ENCODE measurements at places on chromosomes 7 and 10.

DNA sequence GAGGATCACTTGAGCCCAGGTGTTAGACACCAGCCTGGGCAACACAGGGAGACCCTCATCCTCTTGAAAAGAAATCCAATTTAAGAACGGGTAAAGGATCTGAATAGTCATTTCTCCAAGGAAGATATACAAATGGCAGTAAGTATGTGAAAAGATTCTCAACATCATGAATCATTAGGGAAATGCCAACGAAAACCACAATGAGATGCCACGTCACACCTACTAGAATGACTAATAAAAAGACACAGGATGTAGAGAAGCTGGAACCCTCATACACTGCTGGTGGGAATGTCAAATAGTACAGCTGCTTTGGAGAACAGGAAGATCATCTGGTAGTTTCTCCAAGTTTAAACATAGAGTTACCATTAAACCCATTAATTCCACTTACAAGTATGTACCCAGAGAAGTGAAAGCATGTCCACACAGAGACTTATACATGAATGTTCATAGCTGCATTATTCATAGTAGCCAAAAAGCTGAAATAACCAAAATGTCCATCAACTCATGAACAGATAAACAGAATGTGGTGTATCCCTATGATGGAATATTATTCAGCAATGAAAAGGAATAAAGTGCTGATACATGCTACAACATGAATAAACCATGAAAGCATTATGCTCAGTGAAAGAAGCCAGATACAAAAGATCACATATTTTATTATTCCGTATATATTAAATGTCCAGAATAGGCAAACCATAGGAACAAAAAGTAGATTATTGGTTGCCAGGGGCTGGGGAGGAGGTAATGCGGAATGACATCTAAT, 13.1 kb upstream of the ZMIZ2 start:
- no peak for DNase-seq

GRCh38 chr10:16583382-16583781, 61.7 kb upstream of the C1QL3 start:
- DNase-seq: no peak

- no peak for DNase-seq
Measured at GRCh38 chr10:85036661-85037060, 708.3 kb downstream of the CCSER2 start.

- no peak for DNase-seq
Measured at GRCh38 chr10:70743430-70743788, 41.8 kb downstream of the TBATA start.

GRCh38 chr10:119029613-119030420, at the start of gene NANOS1:
Gene NANOS1, plus strand, starts transcription at chr10:119029714. Its CDS starts 88 bp downstream, at chr10:119029802.
- DNase-seq: no peak

GRCh38 chr10:22754296-22754695, 39.9 kb upstream of the PIP4K2A start:
- DNase-seq: no peak
